Stimulated activated CD8-positive, alpha-beta memory T cell treated with anti-CD3 and anti-CD28 coated beads, Interleukin-4, amount 100 ng/mL, for 1 hour (primary cell): ENCODE measurements at places on chromosomes 13 and 19.

DNA sequence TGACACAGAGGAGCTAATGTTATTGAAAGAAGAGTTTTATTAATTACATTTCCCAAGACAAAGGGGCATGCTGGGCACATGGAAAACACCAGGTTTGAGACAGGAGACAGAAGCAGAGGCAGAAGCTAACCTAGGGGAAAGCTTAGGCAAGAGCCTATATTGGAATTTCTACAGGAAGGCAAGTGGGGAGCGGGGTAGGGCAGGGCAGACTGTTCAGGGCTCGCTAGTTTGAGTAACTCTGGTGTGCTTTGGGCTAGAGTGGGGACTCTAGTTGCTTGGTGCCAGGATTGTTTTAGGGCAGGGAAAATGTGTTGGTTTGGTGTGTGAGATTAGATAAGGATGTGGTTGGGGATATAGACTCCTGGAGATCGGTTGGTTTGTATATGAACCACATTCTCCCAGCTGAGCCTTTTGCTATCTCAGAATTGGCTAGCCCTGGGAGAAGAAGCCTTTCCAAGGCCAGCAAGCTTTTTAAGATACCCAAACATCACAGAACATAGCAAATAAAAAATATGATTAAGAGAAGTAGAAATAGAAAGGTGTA lies 8.4 kb upstream of the UFM1 start:
- DNase-seq: no peak

- DNase-seq: no peak
These were observed 486.5 kb downstream of the COG6 start for GRCh38 chr13:40141859-40142555.

DNA sequence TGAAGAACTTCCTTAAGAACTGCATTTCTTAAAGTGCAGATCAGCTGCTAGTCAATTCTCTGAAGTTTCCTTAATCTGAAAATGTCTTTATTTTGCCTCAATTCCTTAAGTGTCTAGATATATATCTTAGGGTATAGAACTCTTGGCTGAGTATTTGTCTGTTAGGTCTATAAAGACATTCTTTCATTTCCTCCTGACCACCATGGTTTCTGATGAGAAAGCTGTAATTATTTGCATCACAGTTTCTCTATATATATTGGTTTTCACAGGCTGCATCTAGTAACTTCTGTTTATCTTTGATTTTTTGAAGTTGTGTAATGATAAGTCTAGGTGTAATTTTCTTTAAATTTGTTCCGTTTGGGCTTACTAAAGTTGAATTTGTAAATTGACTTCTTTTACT lies 15.2 kb downstream of the NDFIP2 start:
- DNase-seq: no peak

GRCh38 chr13:73704587-73704986 lies 429.6 kb downstream of the KLF12 start:
- no peak for DNase-seq

DNA sequence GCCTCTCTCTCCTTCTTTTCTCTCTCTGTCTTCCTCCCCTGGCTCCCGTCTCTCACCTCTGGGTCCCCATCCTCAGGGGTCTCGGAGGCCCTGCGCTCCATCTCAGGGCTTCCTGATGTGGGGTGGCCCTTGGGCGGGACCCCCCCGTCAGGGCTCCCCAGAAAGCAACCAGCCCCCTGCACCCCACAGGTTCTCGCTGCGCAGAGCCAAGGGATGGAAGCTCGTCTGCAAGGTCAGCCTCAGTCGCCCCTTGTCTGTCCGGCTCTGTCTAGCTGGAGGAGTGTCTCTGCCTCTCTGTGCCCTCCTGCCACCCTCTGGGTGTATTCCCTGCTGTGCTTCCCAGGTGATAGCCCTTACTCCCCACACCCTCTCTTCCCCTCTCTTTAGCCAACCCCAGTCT lies at the start of gene SBK3:
Gene SBK3, minus strand, starts transcription at position 101 of the 400 bp plus-strand sequence. Its CDS starts 0 bp downstream, at position 101.
- DNase-seq: no peak

- DNase-seq: no peak
These were observed 291.0 kb downstream of the ENOX1 start for GRCh38 chr13:43495732-43496131.

GRCh38 chr19:30073152-30074000 lies 131.3 kb downstream of the URI1 start:
- DNase-seq: no peak

- DNase-seq: no peak
These were observed 80.4 kb upstream of the TEX29 start for GRCh38 chr13:111239764-111240670.

GRCh38 chr13:70183041-70183440 lies 74.8 kb upstream of the KLHL1 start:
- DNase-seq: no peak
